ENCODE measurements at places on chromosomes 3 and 15. TPM values are rescaled to one million over a fixed set of nuclear protein-coding genes. Genes with fewer than 3 reads are reported as not detected.

Gene MEGF11
- total RNA-seq, result 1.8 TPM

Gene SLC49A4
- 17.2 TPM for total RNA-seq

Gene MUSTN1
- total RNA-seq, result 11.9 TPM

Gene ATP13A5
- total RNA-seq, result not detected

Gene PLSCR2
- 0.47 TPM for total RNA-seq

Gene WNT5A
- total RNA-seq, result 84.9 TPM

Measured in metanephros (tissue), 2 donors.